Peyer's patch (tissue), 4 donors: ENCODE measurements at places on chromosomes 12 and 14. TPM values are rescaled to one million over a fixed set of nuclear protein-coding genes. Genes with fewer than 3 reads are reported as not detected.

GRCh38 chr14:77763316-77763715, 2.4 kb upstream of the SNW1 start:
- no peak for DNase-seq
- H3K36me3 ChIP-seq: no peaks in the 10 kb centered on the region
- no peak overlapping the region for H3K4me3 ChIP-seq
- no peak overlapping the region for H3K27ac ChIP-seq
- H3K27me3 ChIP-seq: no peaks in the 10 kb centered on the region

Gene WBP11
- total RNA-seq: 13.3 TPM

- no peaks in the 10 kb centered on the region for H3K27me3 ChIP-seq
- DNase-seq: no peak
- H3K4me3 ChIP-seq: no peak overlapping the region
- no peak overlapping the region for H3K27ac ChIP-seq
These were observed 50.4 kb downstream of the TBX5 start for GRCh38 chr12:114355389-114356088.

GRCh38 chr12:48744251-48745008, 27.9 kb upstream of the CCNT1 start:
- H3K36me3 ChIP-seq: no peaks in the 10 kb centered on the region
- no peaks in the 10 kb centered on the region for H3K27me3 ChIP-seq
- no peak overlapping the region for H3K27ac ChIP-seq
- H3K4me1 ChIP-seq: no peaks in the 10 kb centered on the region
- no peak overlapping the region for H3K4me3 ChIP-seq

GRCh38 chr12:112905451-112906089, 1.2 kb upstream of the OAS1 start:
- H3K36me3 ChIP-seq: no peaks in the 10 kb centered on the region
- no peaks in the 10 kb centered on the region for H3K27me3 ChIP-seq
- peak overlapping the region; percentile 91 for H3K27ac ChIP-seq
- peaks cover 3% of the 10 kb centered on the region for H3K4me1 ChIP-seq

DNA sequence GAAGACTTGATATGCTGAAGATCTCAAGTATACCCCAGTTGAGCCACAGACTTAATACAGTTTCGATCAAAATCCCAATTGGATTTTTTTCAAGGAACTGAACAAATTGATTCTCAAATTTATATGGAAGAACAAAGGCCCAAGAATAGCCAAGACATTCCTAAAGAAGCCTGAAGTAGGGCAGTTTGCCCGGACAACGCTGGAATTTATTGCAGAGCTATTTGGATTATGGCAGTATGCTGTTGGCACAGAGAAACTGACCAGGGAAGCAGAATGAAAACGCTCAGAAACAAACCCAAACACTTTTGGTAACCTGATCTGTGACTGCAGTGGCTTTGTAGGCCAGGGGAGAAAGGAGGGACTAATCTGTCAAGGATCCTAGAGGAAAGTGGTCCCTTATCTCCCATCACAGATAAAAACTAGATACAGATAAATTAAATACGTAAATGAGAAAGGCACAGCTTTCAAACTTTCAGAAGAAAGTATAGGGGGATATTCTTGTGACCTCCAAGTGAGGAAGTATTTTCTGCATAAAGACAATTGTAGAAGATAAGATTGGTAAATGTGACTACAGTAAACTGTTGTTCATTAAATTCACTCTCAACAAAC, 35.9 kb upstream of the GSC start:
- no peak overlapping the region for H3K4me3 ChIP-seq
- no peaks in the 10 kb centered on the region for H3K36me3 ChIP-seq
- no peaks in the 10 kb centered on the region for H3K27me3 ChIP-seq

Gene ABCD4
- 89.1 TPM for total RNA-seq

DNA sequence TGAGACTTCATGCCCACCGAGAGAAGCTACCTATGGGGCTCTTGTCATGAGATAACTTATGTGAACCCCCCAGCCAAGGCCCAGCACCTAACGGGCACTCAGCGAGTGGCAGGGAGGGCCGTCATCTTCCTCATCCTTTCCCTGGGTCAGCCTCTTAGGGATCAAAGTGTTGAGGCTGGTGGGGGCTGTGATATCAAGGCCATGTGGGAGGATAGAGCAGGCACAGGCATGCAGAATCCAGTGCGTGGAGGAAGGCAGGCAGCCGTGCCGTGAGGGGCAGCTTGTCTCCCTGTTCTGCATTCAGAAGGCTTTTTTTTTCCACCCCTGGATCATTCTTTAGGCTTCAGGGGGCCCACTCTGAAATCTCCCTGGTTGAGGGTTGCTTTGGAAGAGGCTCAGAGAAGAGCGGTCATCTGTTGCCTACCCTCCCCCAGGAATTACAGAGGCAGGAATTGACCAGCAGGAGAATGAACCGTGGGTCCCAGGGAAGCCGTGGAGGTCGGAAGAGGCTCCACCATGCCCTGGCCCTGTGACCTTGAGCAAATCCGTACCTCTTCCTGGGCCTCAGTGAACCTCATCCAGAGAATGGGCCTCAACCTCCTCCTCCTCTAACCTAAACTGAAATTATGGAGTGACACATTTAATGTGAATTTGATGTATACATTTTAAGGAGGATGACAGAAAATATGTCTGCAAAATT, 62.8 kb downstream of the BEGAIN start:
- H3K4me3 ChIP-seq: no peak overlapping the region
- no peaks in the 10 kb centered on the region for H3K4me1 ChIP-seq

GRCh38 chr12:106955377-106956047, at the start of gene TMEM263:
TMEM263 (plus strand) TSS chr12:106955907; CDS start chr12:106967117, 11,210 bp downstream.
- peak within 1 kb of the TSS; percentile 98 for H3K4me3 ChIP-seq
- no peaks in the 10 kb centered on the region for H3K27me3 ChIP-seq
- H3K36me3 ChIP-seq: no peaks in the 10 kb centered on the region
- H3K27ac ChIP-seq: peak within 1 kb of the TSS; percentile 98

DNA sequence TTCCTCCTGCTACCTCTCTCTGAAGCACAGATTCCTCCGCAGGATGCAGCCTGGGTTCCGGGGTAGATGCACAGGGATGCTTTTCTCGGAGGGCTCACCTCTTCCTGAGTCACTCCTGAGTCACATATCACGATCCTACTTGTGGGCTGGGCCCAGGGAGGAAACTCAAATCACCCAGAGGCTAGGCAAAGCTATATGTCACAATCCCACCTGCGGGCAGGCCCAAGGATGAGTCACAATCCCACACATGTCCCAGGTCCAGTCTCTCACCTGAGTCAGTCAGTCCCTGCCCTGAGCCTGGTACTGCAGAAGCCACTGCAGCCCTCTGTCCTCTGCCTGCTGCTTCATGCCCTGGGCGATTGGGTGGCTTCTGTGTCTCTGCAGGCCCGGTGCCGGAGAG, 149.0 kb upstream of the GSC start:
- H3K27ac ChIP-seq: no peak overlapping the region
- no peaks in the 10 kb centered on the region for H3K27me3 ChIP-seq
- no peak for DNase-seq
- no peaks in the 10 kb centered on the region for H3K36me3 ChIP-seq

Gene GUCY2C
- total RNA-seq: 176 TPM

DNA sequence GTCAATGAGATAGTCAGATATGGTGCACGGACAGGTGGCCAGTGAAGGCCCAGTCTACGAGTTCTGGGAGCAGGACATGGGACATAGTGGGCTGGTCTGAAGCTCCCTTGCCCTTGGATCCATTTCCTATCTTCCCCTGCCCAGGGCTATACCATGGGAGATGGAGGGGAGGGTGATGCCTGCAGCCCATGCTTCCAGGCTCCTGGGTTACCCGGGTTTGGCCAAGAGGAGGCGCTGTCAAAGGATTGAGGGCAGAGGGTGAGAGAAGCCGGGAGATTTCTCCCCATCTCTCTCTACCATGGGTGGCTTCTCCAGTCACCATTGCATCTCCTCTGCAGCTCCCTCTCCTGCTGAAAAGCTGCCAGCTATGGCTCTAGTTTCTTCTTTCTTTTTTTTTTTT, 52.8 kb upstream of the LHX5 start:
- no peaks in the 10 kb centered on the region for H3K36me3 ChIP-seq
- peaks cover 5% of the 10 kb centered on the region for H3K27me3 ChIP-seq
- DNase-seq: no peak
- no peaks in the 10 kb centered on the region for H3K4me1 ChIP-seq

GRCh38 chr12:50579757-50580267, 75.0 kb downstream of the DIP2B start:
- H3K27me3 ChIP-seq: no peaks in the 10 kb centered on the region
- H3K27ac ChIP-seq: no peak overlapping the region
- no peaks in the 10 kb centered on the region for H3K4me1 ChIP-seq
- no peak overlapping the region for H3K4me3 ChIP-seq
- no peak for DNase-seq

Gene LHX5
- total RNA-seq: not detected
